ENCODE measurements at places on chromosomes 11 and 22.
A peak's percentile ranks its signal among the peaks of the same experiment; 100 is the strongest.

GRCh38 chr22:50012211-50013181 is at the start of gene IL17REL:
Gene IL17REL, minus strand, starts transcription at chr22:50012765. Its CDS starts 119 bp downstream, at chr22:50012646.
- DNase-seq = peak; percentile 61

DNA sequence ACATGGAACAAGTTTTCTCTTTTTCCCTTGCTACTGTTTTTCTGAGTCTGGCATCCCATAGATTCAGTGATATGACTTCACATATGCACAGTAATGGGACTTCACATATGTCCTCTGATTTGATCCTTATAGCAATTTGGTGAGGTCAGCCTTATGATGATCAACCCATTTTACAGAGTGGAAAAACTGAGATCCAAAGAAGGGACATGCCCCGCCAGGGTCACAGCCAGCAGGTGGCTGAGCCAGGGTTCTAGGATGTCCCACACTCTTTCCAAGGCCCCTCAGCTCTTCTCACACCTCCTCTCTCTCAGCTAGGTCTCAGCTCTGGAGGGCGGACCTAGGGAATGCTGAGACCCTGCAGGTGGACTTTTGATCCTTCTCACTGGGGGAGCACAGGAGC is 44.3 kb upstream of the CD82 start:
- DNase-seq = no peak

- no peak for DNase-seq
Measured at GRCh38 chr11:76201056-76201455, 5.2 kb downstream of the WNT11 start.

- DNase-seq = no peak
Measured at GRCh38 chr11:72278905-72279304, 34.9 kb upstream of the PHOX2A start.

- peak; percentile 74 for DNase-seq
Measured at GRCh38 chr11:64056213-64056785, 20.6 kb downstream of the FLRT1 start.

DNA sequence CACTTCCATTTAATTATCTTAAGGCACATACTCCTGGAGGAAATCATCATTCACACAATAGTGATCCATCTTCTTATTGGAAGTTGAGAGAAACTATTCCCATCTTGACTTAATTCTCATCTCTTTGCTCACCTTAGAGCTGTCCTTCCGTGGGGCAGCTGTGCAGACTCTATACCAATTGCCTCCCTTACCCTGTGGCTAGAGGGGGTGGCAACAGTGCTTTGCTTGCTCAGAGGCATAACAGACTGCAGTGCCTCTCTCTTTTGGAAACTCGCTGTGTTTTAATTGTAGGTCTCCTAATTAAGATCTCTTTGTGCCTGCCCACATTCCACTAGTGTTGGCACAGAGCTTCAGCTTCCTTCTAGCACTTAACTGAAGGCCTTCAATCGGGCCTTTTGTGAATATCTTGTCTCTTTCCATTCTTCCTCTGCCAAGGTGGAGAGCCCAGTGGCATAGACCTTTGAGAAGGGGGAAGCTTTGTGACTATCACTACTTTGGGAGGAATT is 5.5 kb downstream of the KMT2A start:
- DNase-seq = peak; percentile 25

GRCh38 chr22:42793848-42794405 is 63.1 kb downstream of the ARFGAP3 start:
- no peak for DNase-seq

DNA sequence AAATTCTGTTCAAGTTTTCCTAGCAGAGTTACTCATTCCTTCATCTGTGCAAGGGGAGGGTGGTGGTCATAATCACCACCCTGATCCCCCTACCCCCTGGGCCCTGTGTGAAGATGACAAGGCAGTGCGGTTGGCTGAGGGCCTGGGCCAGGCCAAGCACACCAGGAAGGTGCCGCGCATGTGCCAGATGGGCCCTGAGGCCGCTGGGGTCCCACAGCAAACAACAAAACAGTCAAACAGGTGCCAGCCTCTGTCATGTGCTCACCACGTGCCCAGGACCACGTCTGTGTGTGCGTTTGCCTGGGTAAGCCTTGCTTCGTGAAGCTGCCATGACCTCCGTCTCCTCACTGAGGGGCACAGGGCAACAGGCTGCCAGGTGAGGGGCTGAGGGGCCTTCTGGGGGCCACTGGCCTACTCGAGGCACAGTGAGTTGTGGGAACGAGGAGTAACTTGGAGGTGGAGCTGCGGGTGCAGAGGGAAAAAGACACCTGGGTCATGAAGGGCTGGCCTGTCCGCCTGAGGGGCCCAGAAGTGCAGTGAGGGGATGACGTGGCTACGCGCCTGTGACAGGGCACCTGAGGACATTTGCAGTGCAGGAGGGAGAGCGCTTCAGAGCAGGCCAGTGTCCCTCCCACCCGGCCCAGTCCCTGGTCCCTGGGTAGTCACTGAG is 25.8 kb downstream of the RSPH14 start:
- peak; percentile 61 for DNase-seq

- peak; percentile 94 for DNase-seq
Measured at GRCh38 chr11:20668844-20669819, at the start of gene NELL1. Gene NELL1, plus strand, starts transcription at chr11:20669586.

- no peak for DNase-seq
Measured at GRCh38 chr11:2644844-2645778, 54.7 kb downstream of the KCNQ1OT1 start.

- no peak for DNase-seq
Measured at GRCh38 chr11:111601636-111601978, 642 bp upstream of the SIK2 start.

DNA sequence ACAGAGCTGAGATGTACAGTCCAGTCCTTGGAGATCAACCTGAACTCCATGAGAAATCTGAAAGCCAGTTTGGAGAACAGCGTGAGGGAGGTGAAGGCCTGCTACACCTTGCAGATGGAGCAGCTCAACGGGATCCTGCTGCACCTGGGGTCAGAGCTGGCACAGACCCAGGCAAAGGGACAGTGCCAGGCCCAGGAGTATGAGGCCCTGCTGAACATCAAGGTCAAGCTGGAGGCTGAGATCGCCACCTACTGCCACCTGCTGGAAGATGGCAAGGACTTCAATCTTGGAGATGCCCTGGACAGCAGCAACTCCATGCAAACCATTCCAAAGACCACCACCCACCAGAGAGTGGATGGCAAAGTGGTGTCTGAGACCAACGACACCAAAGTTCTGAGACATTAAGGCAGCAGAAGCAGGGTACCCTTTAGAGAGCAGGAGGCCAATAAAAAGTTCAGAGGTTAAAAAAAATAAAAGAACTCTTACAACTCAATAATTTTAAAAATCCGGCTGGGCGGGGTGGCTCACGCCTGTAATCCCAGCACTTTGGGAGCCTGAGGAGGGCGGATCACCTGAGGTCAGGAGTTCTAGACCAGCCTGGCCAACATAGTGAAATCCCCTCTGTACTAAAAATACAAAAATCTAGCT is 69.9 kb upstream of the RTL6 start:
- DNase-seq = peak; percentile 69
